ENCODE measurements at places on chromosomes 3 and 15. TPM values are rescaled to one million over a fixed set of nuclear protein-coding genes. Genes with fewer than 3 reads are reported as not detected.

Gene PCLAF
- 25.1 TPM for total RNA-seq

Gene PLEKHO2
- total RNA-seq, result 34.0 TPM

Gene ANKUB1
- not detected for total RNA-seq

Gene RARB
- 18.5 TPM for total RNA-seq

Gene ANKRD63
- not detected for total RNA-seq

Gene LXN
- total RNA-seq, result 50.6 TPM

Gene CPN2
- total RNA-seq, result not detected

Gene C3orf85
- total RNA-seq, result not detected

Gene ERICH6
- total RNA-seq, result not detected

Gene PPM1L
- total RNA-seq, result 0.88 TPM

Gene SLC28A2
- total RNA-seq, result not detected

Gene CCNB2
- total RNA-seq, result 18.7 TPM

Gene PLSCR5
- total RNA-seq, result not detected

Gene APEH
- total RNA-seq, result 87.7 TPM

Gene OR5H15
- total RNA-seq, result not detected

Gene TEX55
- not detected for total RNA-seq

Gene RHOV
- total RNA-seq, result not detected

Gene HHLA2
- total RNA-seq, result not detected

Gene MYRIP
- total RNA-seq, result 11.6 TPM

Gene RBPMS2
- not detected for total RNA-seq

Gene MYL3
- total RNA-seq, result not detected

Gene CXCR6
- not detected for total RNA-seq

Gene FAM107A
- total RNA-seq, result 13.9 TPM

Gene MOBP
- under 0.01 TPM for total RNA-seq

Gene MED12L
- under 0.01 TPM for total RNA-seq

Gene PLIN1
- not detected for total RNA-seq

Gene ROPN1
- total RNA-seq, result not detected

Gene CTXN2
- total RNA-seq, result not detected

Gene LMAN1L
- not detected for total RNA-seq

Gene ATG3
- 70.5 TPM for total RNA-seq

Gene SST
- total RNA-seq, result not detected

Gene ESYT3
- not detected for total RNA-seq

Gene KY
- total RNA-seq, result not detected

Gene SLC6A20
- total RNA-seq, result not detected

Gene GPR160
- total RNA-seq, result 13.3 TPM

Gene ILDR1
- total RNA-seq, result not detected

All from bladder microvascular endothelial cell (primary cell).